Cardiac muscle cell (in vitro differentiated cells and primary cell): ENCODE measurements at places on chromosomes 16 and 17. TPM values are rescaled to one million over a fixed set of nuclear protein-coding genes. Genes with fewer than 3 reads are reported as not detected.

DNA sequence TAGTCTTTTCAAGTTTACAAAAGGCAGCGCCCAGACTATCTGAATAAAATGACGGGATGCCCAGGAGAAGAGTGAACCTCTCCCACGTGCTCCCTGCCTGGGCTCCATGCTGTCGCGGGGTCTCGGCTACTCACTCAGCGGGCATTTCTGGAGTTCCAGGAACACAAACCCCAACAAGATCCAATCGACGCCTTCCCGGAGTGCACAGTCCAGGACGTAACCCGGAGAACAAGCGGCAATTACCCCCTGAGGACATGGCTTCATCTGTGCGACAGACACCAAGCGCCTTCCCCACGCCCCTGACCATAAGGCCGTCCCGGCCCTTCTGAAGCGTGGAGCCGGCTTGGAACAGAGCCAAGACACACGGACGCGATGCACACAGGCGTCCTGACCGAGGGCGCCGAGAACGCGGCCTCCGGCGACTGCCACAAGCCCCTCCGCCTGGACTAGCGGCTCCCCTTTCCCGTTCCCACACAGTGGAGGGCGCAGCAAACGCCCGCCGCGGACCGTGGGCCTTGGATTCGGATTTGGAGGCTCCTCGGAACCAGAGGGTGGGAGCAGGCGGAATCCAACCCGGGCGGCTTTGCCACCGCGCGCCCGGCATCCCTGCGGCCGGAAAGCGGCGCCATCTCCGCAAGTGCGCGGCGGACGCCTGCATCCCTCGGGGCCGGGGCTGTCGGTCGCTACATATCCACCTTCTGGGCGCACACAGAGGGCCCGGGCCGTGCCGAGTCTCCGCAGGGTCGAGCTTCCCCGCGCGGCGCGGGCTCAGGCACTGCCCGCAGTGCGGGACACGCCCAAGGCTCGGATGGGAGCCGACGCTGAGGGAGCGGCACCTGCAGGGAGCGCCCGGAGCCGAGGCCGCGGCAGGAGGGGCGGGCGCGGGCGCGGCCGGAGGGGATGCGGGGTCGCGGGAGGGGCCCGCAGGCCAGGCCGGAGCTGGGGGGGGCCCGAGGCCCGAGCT lies 725 bp downstream of the ABCA3 start:
- H3K27me3 ChIP-seq, result peaks cover 42% of the 10 kb centered on the region
- peak; percentile 75 for DNase-seq
- no peaks in the 10 kb centered on the region for H3K36me3 ChIP-seq
- H3K4me1 ChIP-seq, result no peaks in the 10 kb centered on the region
- peak overlapping the region; percentile 53 for H3K4me3 ChIP-seq

The ERCC4 gene
- total RNA-seq, result 8.1 and 13.1 TPM in 2 replicates

The CDH13 gene
- total RNA-seq, result 4.8 and 6.3 TPM in 2 replicates

The ST6GALNAC2 gene
- 0.11 and 1.0 TPM in 2 replicates for total RNA-seq

- no peak overlapping the region for H3K27ac ChIP-seq
- no peaks in the 10 kb centered on the region for H3K36me3 ChIP-seq
- H3K4me3 ChIP-seq, result no peak overlapping the region
- no peaks in the 10 kb centered on the region for H3K27me3 ChIP-seq
- no peaks in the 10 kb centered on the region for H3K4me1 ChIP-seq
These were observed 249.4 kb downstream of the SNX29 start for GRCh38 chr16:12225806-12226465.

DNA sequence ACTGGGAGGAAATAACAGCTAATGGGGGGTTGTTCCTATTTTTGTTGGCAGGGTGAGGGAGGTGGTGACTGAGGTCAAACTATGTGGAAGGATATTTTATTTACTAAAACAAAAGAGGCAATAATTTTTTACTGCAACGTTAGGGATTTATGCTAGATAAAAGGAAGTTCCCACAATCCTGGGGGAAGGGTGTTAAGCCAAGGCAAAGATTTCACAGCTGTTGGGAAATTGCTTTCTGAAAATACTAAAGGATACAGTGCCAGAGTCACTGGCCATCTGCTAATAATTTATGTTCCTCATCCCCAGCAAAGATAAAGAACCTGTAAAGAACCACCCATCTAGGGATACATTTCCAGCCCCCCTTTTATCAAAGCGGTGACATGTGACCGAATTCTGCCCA lies 756.0 kb upstream of the RBFOX1 start:
- no peaks in the 10 kb centered on the region for H3K4me1 ChIP-seq
- H3K36me3 ChIP-seq, result no peaks in the 10 kb centered on the region
- no peak for DNase-seq
- H3K4me3 ChIP-seq, result no peak overlapping the region
- H3K27me3 ChIP-seq, result peaks cover 3% of the 10 kb centered on the region

The TBC1D28 gene
- total RNA-seq, result not detected in 2 replicates

DNA sequence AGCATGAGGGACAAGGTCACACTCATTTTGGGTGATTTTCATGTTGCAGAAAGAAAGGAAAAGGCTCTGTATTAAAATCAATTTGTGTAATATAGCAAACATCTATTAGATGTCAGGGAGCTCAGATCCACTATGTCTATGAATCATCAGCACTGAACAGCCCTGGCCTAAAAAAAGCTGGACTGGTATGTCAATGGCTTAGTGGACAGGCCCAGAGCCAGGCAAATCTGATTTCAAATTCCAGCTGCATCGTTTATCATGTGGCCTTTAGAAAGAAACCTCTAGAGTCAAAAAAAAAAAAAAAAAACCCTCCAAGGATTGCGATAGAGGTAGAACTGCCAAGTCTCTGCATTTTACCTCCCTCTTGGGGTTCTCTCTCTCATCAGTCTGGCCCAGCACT lies 5.4 kb downstream of the GAS7 start:
- H3K36me3 ChIP-seq, result no peaks in the 10 kb centered on the region
- H3K4me3 ChIP-seq, result no peak overlapping the region
- peak overlapping the region; percentile 41 for H3K27ac ChIP-seq
- no peaks in the 10 kb centered on the region for H3K27me3 ChIP-seq
- no peaks in the 10 kb centered on the region for H3K4me1 ChIP-seq

DNA sequence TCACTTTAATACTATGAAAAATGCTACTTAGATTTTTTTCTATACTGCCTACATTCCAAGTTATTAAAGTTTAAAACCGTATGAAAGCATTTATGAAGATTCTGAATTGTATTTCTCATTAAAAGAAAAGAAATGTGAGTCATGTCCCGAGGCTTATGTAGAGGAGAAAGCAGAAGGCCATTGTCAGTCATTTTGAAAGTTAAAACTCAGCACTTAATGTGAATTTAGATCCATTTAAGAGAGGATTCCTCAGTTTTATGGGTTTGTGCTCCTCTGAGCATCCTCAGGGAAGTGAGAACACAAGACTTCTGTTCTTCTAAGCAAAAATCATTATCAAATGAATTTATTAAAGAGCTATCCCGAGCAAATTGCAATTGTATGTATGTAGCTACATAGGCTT lies 11.8 kb downstream of the C17orf75 start:
- H3K4me3 ChIP-seq, result no peak overlapping the region
- no peaks in the 10 kb centered on the region for H3K27me3 ChIP-seq
- DNase-seq, result no peak
- H3K36me3 ChIP-seq, result peaks cover 36% of the 10 kb centered on the region

The NLRC3 gene
- total RNA-seq, result 0.09 and 0.11 TPM in 2 replicates

DNA sequence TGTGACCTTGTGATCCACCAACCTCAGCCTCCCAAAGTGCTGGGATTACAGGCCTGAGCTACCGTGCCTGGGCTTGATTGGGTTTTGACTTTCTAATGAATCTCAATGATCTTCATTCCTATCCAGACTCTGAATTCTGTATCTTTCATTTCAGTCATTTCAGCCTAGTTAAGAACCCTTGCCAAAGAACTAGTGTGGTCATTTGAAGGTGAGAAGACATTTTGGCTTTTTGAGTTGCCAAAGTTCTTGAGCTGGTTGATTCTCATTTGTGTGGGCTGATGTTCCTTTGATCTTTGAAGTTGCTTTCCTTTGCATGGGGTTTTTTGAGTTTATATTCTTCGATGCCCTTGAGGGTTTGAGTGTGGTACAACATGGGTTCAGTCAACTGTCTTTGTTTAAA lies 30.6 kb upstream of the TEKT1 start:
- H3K27ac ChIP-seq, result no peak overlapping the region
- no peaks in the 10 kb centered on the region for H3K27me3 ChIP-seq
- no peak for DNase-seq

DNA sequence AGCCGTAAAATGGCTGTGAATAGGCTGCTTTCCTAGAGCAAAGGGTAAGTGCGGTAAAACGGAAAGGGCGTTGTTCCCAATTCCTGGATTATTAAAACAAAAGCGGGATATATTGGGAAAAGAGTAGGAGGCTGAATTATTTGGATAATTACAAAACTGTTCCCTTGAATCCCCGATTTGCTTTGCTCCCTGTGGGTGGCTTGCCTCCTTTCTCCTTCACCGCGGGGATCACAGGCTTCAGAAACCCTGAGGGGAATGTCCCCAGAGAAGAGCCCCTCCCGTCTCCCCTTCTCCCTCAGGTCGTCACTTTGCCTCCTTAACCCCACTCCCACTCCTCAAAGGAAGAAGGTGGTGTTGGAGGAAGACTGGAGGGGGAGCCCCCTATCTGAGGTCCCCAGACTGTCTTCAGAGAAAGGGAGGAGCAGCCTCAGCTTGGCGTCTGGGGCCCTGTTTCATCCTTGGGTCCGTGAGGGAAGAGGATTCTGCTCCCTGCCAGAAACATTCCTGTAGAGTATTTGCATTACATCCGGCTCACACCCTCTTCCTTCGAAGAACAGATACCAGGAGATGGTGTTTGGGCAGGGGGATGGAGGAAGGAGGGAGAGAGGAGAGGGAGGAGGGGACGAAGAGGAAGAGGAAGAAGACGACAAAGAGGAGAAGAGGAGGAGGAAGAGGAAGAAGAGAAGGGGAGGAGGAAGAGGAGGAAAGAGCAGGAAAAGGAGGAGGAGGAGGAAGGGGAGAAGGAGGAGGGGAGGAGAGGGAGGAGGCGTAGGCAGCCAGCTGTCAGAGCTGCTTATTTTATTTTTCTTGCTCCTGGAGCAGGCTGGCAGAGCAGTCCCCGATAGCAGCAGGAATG lies 31.8 kb downstream of the MRM1 start:
- no peaks in the 10 kb centered on the region for H3K36me3 ChIP-seq
- peaks cover 36% of the 10 kb centered on the region for H3K27me3 ChIP-seq
- DNase-seq, result no peak
- peaks cover 9% of the 10 kb centered on the region for H3K4me1 ChIP-seq
- no peak overlapping the region for H3K4me3 ChIP-seq

- no peaks in the 10 kb centered on the region for H3K36me3 ChIP-seq
- no peaks in the 10 kb centered on the region for H3K27me3 ChIP-seq
- DNase-seq, result no peak
- no peaks in the 10 kb centered on the region for H3K4me1 ChIP-seq
These were observed 209.2 kb upstream of the TNRC6C start for GRCh38 chr17:77749321-77749751.

DNA sequence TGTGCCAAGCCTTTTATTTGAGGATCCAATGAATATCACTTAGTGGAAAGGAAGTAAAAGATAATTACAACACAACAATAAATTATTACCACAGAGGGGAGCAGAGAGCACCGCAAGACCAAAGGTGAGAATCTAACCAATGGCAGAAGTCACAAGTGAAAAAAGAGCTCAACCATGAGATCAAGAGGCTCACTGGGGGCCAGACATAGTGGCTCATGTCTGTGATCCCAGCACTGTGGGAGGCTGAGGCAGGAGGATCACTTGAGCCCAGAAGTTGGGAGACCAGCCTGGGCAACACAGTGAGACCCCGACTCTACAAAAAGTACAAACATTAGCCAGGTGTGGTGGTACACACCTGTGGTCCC lies 17.7 kb downstream of the ANKRD11 start:
- no peak overlapping the region for H3K4me3 ChIP-seq
- no peaks in the 10 kb centered on the region for H3K27me3 ChIP-seq
- peaks cover 13% of the 10 kb centered on the region for H3K4me1 ChIP-seq

- no peak for DNase-seq
- H3K27me3 ChIP-seq, result peaks cover 19% of the 10 kb centered on the region
- H3K4me1 ChIP-seq, result peaks cover 16% of the 10 kb centered on the region
- no peak overlapping the region for H3K27ac ChIP-seq
- no peaks in the 10 kb centered on the region for H3K36me3 ChIP-seq
These were observed 710 bp downstream of the TRAPPC1 start for GRCh38 chr17:7930841-7931631.

- no peak for DNase-seq
- no peaks in the 10 kb centered on the region for H3K27me3 ChIP-seq
- H3K27ac ChIP-seq, result peak overlapping the region; percentile 38
These were observed 86.2 kb downstream of the CMIP start for GRCh38 chr16:81530814-81531213.

The MYL4 gene
- total RNA-seq, result 2,925 and 5,217 TPM in 2 replicates
